ENCODE measurements at places on chromosomes 7 and 10.

DNA sequence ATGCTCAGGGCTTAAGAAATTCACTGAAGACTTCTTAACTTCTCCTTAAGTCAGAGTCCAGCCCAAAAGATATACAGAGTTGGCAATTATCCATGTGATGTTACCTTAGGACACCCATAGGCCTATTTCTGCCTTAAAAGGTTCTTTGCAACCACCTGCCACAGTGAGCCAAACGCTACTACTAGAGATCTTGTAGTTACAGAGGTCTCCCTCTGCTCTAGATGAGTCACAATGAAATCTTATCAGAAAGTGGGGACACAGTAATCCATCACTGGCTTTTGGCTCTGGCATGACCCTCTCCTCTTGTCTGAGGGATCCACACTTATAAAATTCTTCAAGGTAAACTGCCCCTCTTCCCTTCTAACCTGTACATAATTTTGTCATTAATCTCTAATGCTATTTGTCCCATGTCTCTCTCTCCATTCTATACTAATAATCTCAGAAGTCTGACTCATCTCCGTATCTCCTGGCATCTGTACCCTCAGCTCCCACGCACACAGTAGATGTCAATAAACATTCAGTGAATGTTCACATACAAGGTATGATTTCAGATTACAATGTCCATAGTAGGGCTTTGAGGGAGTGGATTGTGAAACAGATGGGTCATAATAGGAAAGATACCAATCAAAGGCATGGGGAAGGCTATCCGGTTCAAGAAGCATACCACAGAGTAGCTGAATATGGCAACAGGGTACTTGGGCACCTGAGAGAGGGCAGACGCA is 112.1 kb downstream of the SGMS1 start:
- peak; percentile 30 for DNase-seq

DNA sequence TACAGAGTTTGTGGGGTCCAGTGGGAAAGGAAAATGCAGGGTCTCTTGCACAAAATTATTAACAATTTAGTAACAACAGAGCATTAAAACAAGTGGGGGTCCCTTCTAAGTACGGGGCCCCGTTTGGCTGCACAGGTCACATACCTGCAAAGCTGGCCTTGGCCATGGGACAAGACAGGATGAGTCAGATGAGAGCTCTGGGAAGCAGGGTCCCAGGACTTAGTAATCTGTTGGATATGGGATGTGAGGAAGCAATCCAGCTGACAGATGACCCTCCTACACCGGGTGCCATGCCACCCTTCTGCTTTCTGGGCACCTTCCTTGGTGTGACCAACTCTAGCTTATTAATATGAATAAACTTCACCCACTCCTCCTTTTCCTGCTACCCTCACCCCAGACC is 3.2 kb upstream of the DUSP5 start:
- no peak for DNase-seq

- no peak for DNase-seq
These were observed 22.6 kb downstream of the ENKUR start for GRCh38 chr10:24993237-24993958.

- DNase-seq: peak; percentile 83
These were observed 3.8 kb upstream of the GTF2IRD1 start for GRCh38 chr7:74449809-74450397.

DNA sequence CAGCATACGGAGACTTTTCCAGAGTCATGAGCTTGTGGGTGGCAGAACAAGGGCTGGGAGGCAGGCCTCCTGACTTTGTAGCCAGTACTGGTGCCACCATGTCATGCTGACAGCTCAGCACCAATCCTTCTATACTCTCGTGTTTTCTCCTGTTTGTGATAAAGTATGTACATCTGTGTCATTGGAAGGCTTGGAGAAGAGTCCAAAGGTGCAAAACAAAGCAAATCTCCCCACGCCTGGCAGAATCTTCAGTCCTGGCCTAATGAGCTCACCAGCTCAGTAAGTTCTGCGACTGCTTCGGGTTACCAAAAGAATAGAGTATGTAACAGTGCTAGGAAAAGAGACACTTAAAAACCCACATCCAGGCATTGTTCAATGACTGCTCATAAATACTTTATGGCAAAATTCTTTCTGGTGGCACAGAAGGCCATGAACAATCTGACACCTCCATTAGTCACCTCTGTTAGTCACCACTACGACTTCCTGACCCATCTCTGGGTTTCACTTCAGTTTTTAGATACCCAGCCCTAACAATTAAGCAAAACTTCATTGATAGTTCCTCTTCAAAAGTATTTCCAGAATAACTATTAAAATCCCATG is 24.5 kb downstream of the STEAP1 start:
- DNase-seq: peak; percentile 28

DNA sequence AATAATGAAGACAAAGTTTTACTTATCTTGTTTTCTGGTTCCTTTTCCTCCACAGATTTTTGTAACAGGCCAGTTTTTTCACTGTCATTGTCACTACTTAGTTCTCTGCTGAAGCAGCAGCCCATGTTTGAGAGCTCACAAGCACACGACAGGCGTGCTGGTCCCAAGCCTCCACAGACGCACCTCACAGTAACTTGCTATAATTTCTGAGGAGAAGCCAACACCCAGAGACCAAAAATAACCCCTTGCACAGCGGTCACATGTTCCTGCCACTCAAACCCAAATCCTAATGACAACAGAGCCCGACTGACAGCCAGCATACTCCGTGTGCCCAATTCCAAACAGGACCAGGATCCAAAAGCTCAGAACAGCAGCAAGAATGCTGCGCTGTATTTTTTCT is 58.5 kb downstream of the LARP4B start:
- no peak for DNase-seq

GRCh38 chr10:118594392-118595063 is 920 bp downstream of the PRLHR start:
- peak; percentile 62 for DNase-seq

- peak; percentile 86 for DNase-seq
These were observed 11.3 kb upstream of the INMT start for GRCh38 chr7:30740417-30741181.

DNA sequence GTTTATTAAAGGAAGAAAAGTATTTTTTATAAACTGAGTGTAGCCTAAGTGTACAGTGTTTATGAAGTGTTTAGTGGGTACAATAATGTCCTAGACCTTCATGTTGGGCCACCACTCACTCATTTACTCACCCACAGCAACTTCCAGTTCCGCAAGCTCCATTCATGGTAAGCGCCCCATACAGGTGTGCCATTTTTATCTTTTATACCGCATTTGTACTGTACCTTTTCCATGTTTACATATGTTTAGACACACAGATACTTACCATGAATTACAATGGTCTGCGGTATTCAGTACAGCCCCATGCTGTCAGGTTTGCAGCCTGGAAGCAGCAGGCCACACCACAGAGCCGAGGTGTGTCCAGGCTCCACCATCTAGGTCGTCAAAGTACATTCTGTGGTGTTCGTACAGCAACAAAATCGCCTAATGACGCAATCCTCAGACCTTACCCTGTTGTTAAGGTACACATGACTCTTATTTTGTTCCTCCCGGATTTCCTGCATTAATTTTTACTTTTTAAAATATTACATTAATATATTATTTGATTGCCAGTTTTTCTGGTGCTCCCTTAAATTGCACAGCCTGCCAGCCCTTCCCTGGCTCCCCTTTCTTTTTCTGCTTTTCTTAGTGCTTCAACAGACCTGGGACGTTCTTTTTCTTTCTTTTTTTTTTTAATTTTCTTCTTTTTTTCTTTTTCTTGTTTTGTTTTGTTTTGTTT is 881 bp upstream of the SSBP1 start:
- DNase-seq: peak; percentile 34

DNA sequence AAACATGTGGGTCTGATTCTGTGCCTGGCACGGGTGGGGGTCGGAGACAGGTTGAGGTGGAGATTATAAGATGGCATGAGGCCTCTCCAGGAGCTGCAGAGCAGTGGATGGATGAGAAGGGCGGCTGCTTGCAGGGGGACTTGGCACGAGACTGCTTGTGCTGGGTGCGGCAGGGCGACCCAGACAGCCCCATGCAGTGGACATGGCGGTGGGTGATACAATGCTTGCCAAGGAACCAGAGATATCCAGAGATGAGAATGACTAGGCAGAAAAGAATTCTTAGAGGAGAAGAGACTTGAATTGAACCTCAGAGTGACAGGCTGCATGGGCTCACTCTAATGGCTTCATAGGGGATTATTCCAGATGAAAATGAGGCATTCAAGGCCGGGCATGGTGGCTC is 145.4 kb downstream of the NEURL1 start:
- DNase-seq: no peak

GRCh38 chr7:47573758-47574481 is 8.0 kb downstream of the TNS3 start:
- DNase-seq: no peak

GRCh38 chr10:129364949-129365348 is 102.1 kb upstream of the MGMT start:
- no peak for DNase-seq

GRCh38 chr7:18860221-18860620 is 257.2 kb downstream of the TWIST1 start:
- no peak for DNase-seq

- no peak for DNase-seq
These were observed 209.1 kb downstream of the BICC1 start for GRCh38 chr10:58721601-58722281.

GRCh38 chr10:31381766-31382316 is 62.8 kb downstream of the ZEB1 start:
- DNase-seq: no peak

DNA sequence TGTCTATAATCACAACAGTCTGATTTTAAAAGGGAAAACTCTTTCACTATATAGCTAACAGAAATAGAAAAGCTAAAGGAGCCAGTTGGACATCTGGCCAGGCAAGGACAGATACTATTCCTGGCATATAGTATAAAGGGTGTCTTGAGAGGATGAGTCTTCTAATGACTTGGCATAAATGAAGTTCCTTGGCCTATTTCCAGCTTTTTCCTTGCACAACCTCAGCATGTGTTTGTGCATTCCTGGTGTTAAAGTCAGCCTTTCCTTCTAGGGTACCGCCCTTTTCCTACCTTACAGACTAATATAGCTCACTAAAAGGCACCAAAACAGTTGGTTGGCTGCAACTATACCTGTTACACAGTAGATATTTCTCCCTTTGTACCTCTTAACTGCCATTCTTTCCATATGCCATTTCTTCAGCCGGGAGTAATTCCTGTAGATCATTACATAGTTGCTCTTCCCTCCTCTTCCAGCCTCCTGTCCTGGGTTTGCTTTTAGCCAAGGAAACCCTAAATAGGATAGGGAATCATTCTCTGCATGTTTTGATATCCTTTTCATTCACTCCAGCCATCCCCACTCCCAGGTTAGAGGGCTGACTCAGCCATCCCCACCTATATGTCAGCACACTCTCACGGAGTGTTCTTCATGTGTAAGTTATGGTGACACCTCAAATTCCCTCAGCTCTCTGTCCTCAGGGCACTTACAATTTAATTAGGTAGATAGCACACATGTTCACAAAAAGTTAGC is 102.1 kb upstream of the MDFIC start:
- DNase-seq: no peak

GRCh38 chr7:49791088-49791741 is 17.8 kb downstream of the VWC2 start:
- no peak for DNase-seq

GRCh38 chr7:5367661-5368060 is 56.0 kb downstream of the TNRC18 start:
- DNase-seq: no peak

DNA sequence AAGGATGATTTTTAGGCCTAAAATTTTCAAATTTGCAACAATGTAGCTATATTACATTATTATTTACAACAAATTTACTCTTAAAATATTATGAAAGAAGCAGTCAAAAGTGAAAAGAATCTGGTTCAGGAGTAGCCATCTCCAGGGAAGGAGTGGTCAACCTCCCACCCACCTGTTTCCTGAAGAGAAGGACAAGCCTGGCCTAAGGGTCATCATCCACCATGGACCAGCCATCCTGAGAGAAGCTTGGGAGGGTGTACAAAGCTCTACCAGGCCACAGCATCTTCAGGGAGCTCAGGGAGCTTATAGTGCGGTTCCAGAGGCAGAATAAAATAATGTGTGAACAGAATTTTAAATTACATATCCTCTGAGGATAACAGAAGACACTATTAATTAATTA is 38.1 kb downstream of the COL1A2 start:
- DNase-seq: no peak

GRCh38 chr10:14397066-14397465 is 66.3 kb upstream of the FRMD4A start:
- no peak for DNase-seq

- no peak for DNase-seq
These were observed 102.3 kb downstream of the ZEB1 start for GRCh38 chr10:31421322-31421721.

DNA sequence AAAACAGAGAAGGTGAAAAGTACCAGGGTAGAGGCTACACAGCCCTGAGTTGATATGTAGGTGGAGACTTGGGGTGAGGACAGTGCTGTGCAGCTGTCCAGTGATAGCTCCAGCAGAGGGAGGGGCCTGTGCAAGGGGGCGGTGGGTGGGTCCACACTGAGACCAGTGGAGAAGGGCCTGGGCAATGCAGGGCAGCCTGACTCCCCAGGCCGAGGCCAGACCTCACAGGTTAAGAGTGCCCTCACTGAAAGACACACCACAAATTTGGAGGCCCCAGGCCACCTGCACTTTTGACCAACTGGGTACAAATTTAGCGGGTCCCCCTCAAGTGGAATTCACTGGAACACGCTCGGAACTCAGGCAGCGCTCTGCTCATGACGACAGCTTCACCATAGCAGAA is 6.7 kb upstream of the RASGEF1A start:
- DNase-seq: no peak

DNA sequence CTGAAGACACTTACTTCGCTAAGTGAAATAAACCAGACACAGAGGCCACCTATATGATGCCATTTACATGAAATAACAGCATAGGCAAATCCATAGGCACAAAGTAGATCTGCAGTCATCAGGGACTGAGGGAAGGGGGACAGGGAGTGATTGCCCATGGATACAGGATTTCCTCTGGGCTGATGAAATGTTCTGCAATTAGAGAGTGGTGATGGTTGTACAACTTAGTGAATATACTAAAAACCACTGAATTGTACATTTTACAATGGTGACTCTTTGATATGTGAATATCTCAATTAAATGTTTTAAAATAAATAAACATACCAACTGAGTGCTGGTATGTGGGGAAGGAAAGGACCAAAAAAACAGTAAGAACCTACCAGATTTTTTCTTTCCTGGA is 20.4 kb downstream of the PPA1 start:
- no peak for DNase-seq

GRCh38 chr7:76296743-76297740 is 5.4 kb upstream of the HSPB1 start:
- DNase-seq: no peak
